H9 (cell line): ENCODE measurements at places on chromosomes 5 and 9. TPM values are rescaled to one million over a fixed set of nuclear protein-coding genes. Genes with fewer than 3 reads are reported as not detected.

DNA sequence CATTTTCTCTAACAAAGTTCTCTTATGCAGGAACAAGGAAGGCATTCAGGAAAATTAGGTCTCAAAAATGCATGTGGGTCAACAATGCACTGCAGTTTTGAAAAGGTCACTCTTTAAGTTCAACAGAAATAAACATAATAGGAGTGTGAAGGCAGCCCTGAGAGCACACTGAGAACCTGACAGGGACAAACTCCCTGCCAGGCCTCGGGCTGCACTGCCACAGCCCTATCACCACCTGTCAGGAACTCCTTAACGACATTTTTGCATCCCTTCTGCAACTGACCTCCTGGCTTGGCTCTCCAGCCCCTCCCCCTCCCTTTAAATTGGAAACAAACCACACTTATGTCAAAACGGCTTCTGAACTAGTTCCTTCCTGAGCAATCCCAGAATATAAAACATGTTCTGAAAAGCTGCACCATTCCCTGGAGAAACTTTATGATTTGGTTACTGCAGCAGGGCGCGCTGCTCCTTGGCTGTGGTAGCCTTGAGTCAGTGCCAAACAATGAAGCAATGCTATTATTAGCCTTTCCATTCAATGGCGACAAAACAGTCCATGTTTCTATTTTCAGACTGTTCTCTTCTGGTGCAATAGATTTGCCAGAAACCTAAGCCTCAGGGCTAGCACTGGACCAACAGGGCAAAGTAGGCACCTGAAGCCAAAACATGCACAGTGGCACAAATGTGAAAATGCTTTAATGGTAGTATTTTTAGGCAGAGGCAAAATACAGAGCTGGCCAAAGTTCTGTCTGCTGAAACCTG is 160.1 kb upstream of the ZNF608 start:
- DNase-seq = no peak
- H3K4me1 ChIP-seq = peaks cover 2% of the 10 kb centered on the region; the same call in 1 of the 2 replicates
- H3K27me3 ChIP-seq = peaks cover 5% of the 10 kb centered on the region; the same call in 1 of the 2 replicates
- H3K36me3 ChIP-seq = no peaks in the 10 kb centered on the region
- 0 out of 3 replicates have a peak overlapping the region, but pooled peaks have one; percentile 59 for H3K4me3 ChIP-seq

DNA sequence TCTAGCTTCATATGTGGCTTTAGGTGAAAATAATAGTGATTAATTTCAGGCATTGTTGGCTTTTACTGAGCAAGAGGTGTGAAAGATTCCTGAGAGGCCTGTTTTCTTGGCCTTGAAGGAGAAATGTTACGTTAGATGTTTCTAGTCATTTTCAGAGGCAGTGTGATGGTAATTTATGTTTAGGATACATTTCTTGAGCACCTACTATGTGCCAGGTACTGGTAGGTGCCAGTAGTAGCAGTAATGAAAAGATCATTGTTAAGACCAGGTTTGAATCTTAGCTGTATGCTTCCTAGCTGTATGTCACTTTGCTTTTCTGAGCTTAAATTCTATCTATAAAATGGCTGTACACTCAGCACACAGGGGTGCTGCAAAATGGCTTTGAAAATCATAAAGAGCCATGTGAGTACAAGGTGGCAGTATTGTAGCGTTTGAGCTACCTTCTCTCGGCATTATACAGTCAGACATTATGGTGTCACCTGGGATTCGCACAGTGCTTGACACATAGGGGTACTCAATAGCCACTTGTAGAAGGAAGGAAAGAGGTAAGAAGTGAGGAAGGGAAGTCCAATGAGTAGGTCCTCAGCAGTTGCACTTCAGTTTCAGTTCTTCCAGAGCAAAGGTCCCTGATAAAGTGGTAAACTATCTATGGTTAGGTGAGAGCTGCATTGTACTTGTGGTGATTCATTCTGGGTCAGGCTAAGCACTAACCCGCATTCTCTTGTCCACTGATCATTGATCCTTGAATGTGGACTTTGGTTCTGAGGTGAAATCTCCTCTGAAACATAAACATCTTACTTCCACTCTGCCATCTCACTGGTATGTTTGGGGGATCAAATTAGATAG is 166.5 kb upstream of the NR3C1 start:
- no peak overlapping the region for H3K27ac ChIP-seq
- no peak overlapping the region for H3K4me3 ChIP-seq
- no peak for DNase-seq
- no peaks in the 10 kb centered on the region for H3K4me1 ChIP-seq
- no peaks in the 10 kb centered on the region for H3K36me3 ChIP-seq

DNA sequence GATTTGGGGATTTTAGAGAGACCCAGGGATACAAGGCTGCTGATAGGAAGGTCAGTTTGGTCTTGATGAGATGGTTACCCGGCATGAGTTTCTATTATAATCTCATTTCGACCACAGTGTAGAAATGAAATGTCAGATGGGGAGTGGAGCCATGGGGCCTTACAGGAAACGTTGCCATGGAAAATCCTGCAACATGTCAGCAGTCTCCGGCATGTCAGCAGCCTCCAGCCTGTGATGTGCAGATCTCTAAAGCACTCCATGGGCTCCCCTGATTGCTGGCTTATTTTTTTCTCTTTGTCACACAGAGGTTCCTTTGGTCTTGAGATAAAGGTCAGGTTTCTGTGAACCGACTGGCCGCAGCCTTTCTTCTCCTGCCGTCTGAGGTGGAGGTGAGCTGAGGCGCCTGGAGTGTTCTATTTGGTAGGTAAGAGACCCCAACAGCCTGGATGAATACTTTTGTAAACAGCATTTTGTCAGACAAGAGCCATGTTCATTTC is 208.7 kb upstream of the DAP start:
- DNase-seq = no peak
- no peak overlapping the region for H3K27ac ChIP-seq
- peaks cover 5% of the 10 kb centered on the region for H3K4me1 ChIP-seq
- H3K36me3 ChIP-seq = no peaks in the 10 kb centered on the region

- no peak overlapping the region for H3K4me3 ChIP-seq
- peaks cover 11% of the 10 kb centered on the region; the same call in 1 of the 2 replicates for H3K36me3 ChIP-seq
- DNase-seq = no peak
- H3K4me1 ChIP-seq = no peaks in the 10 kb centered on the region
Observed at GRCh38 chr9:121807823-121808278, 156.4 kb downstream of the DAB2IP start.

GRCh38 chr9:2336055-2336454 is 285.5 kb upstream of the VLDLR start:
- no peak for DNase-seq
- no peak overlapping the region for H3K27ac ChIP-seq
- no peaks in the 10 kb centered on the region for H3K36me3 ChIP-seq
- no peak overlapping the region for H3K4me3 ChIP-seq
- no peaks in the 10 kb centered on the region for H3K27me3 ChIP-seq

DNA sequence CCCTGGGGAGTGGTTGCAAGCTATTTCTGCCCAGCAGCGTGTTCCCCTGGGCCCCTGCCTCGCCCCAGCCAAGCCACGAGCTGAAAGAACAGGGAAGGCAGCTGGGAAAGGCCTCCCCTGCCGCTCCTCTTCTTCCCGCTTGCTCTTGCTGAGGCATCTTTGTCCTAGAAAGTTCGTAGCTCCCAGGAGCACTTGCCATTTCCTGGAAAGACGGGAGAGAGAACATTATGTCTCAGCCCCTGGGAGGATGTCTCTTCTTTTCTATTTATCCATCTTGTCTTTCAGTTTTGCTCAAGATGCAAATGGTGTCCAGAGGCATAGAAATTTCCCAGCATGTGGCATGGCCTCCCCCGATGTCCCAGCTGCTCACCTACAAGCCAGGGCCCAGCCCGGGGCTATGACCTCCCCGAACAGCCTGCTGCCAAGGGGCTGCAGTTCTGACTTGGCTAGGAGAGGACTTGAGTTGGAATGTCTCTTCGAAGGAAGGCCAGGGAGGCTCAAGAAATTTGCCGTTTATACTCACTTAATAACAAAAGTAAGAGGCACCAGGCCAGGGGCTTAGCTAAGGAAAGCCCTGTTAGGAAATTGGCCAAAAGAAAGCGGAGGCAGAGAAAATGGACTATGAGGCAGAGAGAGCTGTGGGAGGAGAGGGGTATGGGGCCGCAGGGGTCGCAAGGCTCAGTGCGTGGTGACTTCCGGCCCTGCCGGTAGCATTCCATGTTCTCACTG is 87.3 kb downstream of the LIFR start:
- no peaks in the 10 kb centered on the region for H3K4me1 ChIP-seq
- no peaks in the 10 kb centered on the region for H3K36me3 ChIP-seq
- H3K27ac ChIP-seq = no peak overlapping the region
- H3K27me3 ChIP-seq = no peaks in the 10 kb centered on the region
- no peak overlapping the region for H3K4me3 ChIP-seq
- DNase-seq = no peak

DNA sequence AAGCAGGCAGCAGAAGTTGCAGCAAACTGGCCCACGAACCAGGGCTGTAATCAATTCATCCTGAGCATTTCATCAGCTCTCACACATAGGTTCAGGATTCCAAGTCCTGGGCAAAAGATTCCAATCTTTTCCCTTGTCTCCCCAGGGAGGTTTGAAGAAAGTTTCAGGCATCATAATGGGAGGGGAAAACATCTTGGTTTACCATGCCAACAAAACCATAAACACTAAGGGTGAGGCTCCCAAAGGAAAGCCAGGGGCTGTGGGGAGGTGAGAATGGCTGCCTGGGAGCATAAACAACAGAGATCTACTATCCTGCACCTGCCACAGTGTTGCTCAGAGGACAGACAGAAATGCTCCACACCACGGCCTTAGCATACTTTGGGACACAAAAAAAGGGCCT is 94.6 kb downstream of the SH3TC2 start:
- H3K27me3 ChIP-seq = no peaks in the 10 kb centered on the region
- H3K36me3 ChIP-seq = no peaks in the 10 kb centered on the region
- no peak for DNase-seq

DNA sequence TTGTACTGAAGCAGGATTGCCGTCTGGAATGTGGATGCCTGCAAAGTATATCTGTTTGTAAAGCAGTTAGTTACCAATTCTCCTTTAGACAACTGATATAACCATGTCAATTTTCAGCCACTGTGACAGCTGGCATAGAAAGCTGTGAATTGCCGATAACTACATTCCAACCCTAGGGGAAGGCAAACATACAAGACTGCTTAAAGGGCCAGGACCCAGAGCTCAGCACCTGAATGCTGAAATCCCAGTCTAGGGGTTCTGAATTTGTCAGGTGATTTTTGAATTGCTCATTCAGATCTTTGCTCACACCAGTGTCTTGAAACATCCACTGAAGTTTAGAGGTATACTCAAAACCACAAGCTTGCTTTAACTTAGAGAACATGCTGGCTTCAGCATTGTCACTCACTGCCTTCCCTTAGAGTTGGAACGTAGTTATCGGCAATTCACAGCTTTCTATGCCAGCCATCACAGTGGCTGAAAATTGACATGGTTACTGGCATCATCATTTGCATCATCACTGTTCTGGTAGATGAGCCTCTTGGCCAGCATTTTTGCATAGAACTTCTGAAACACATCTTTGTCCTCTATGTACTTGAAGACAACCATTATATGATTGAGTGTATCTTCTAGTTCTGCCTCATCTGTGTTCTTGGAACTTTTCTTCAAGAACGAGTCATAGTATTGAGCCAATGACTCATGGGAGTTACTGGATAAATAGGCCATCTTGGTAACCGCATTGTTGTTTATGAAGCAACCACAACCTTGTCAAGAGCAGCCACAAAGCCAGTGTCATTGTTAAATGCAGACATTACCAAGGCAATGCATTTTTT is 82.1 kb downstream of the CCDC192 start:
- H3K27me3 ChIP-seq = no peaks in the 10 kb centered on the region
- H3K27ac ChIP-seq = no peak overlapping the region
- H3K36me3 ChIP-seq = no peaks in the 10 kb centered on the region
- H3K4me1 ChIP-seq = no peaks in the 10 kb centered on the region
- DNase-seq = no peak

DNA sequence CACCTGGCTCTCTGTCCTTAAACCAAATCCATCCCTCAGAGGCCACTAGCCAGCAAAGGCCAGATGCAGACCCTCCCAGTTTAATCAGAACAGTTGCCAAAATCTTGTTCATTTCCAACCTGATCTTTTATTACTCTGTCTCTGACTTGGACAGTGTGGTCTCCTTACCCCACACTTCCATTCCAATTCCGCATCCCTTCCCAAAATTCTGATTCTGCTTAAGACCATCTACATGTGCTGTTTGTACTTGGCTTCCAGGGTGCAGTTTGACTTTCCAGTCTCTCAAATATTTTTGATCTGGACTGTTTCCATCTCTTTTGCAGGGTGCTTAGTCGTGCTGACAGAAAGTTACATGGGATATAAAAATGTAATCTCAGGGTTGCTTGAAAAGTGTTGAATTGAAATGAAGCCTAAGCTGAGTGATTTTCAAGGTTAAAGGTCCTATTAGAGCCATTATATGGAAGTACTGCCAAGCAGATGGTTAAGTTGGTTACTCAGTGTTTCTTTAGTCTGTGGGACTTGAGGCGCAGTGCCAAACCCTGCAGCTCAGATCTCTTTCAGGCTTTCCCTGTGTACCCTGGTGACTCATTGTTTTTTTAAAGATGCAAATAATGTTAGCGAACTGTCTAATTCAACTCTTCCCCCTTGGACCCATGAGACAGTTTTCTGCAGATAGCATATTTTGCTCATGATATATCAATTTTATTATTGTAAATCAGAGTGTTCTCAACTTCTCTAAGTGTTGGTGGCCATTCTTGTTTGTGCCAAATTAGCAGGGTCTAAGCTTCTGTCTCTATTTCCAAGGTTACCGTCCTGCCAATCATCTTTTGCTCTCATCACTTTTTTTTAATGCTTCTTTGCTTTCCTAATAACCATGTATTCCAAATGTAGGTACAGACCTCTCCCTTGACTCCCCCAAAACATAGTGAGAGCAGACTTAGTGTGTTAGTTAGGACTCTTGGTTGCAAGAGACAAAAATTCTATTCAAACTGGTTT is 18.2 kb upstream of the DCP2 start:
- DNase-seq = no peak
- no peak overlapping the region for H3K4me3 ChIP-seq
- peaks cover 9% of the 10 kb centered on the region for H3K36me3 ChIP-seq

DNA sequence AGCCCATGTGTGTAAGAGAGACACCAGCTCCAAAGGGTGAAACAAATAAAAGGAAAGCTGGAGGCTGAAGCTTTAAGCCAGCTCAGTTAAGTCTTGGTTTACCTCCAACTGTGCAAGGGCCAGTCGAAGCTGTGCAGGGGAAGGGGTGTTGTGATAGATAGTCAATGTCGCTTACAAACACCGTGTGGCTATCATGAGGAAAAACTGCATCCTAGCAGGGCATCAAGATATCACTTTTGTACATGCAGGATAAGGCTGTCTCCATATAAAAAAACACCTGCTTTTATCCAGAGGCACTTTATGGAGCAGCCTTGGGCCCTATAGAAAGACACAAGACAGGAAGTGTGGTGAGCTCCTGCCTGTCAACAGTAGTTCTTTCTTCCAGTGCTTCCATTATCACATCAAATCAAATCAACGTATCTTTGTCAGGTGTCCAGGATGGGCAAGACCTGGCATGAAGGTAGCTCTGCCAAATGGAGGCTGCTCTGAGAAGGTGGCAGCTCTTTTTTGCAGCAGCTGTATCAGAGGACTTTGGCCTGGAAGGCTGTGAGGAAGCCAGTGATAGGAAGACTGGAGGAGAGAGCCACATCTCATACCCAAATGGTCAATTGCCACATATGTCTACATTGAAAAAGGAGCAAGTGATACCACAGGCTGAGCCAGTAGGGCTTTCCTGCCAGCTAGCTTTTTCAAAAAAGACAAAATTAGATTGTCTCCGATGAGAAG is 29.3 kb upstream of the SELENOP start:
- H3K27me3 ChIP-seq = no peaks in the 10 kb centered on the region
- DNase-seq = no peak
- no peaks in the 10 kb centered on the region for H3K36me3 ChIP-seq
- no peak overlapping the region for H3K4me3 ChIP-seq

The SYK gene
- 7.9 and 8.0 TPM in 2 replicates for total RNA-seq

The PCDHA11 gene
- 6.3 and 6.6 TPM in 2 replicates for total RNA-seq
